ENCODE measurements at places on chromosomes 7 and 10.

GRCh38 chr7:139034855-139035585 lies 822 bp downstream of the ZC3HAV1L start:
- no peak overlapping the region for H3K27ac ChIP-seq
- DNase-seq: no peak
- H3K4me1 ChIP-seq: peaks cover 15% of the 10 kb centered on the region
- H3K4me3 ChIP-seq: peak overlapping the region; percentile 78

DNA sequence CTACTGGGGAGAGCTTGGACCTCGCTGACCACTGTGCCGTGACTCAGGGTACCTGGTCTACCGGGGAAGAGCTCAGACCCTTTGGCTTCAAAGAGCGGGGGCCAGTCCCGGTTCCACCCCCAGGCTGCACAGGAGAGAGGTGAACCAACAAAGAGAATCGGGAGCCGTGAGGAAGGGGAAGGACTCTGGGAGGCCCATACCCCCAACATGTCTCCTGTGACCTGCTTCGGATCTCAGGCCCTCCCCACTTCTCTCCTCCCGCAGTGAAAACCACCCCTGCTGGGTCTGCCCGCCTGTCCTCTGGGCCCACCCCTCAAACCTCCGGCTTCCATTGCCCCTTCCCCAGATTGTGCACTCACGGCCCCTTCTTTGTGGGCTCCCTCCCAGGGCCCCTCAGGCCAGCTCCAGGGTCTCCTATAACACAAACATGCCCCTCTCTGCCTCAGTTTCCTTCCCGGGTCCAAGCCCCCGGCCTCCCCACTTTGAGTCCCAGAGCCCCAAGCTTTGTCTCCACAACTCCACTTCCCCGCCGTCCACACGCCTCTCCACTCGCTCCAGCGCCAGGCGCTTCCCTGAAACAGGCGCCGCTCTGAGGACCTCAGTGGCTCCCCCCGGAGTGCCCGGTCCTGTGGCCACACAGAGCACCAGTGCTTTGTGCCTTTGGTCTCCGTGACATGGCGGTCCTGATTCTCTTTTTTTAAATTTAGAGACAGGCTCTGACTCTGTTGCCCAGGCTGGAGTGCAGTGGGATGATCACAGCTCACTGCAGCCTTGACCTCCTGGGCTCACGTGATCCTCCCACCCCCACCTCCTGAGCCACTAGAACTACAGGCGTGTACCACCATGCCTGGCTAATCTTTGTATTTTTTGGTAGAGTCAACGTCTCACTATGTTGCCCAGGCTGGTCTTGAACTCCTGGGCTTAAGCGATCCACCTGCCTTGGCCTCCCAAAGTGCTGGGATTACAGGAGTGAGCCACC lies 7.5 kb upstream of the INTS1 start:
- H3K27me3 ChIP-seq: peaks cover 18% of the 10 kb centered on the region
- no peak for DNase-seq
- no peak overlapping the region for H3K4me3 ChIP-seq
- peaks cover 9% of the 10 kb centered on the region for H3K4me1 ChIP-seq
- no peaks in the 10 kb centered on the region for H3K36me3 ChIP-seq

DNA sequence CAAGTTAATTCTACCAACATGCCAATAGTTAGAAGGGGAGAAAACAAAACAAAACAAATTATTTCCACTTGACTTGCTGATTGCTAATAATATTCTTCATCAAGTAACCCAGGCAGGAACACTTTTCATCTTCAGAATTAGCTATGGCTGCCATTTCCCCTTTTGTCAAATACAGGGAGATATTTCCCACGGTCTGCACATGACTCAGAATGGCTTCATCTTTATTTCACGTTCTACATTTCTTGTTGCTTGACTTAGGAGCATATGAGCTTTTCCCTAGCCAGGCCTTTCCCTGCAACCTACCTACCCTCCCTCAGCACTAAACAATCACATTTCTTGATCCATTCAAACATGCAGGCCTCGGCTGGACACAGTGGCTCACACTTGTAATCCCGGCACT lies 6.5 kb downstream of the CPVL start:
- H3K27me3 ChIP-seq: peaks cover 51% of the 10 kb centered on the region
- H3K27ac ChIP-seq: no peak overlapping the region
- no peaks in the 10 kb centered on the region for H3K4me1 ChIP-seq
- H3K36me3 ChIP-seq: no peaks in the 10 kb centered on the region

GRCh38 chr10:16975188-16975587 lies 154.4 kb downstream of the CUBN start:
- H3K27me3 ChIP-seq: no peaks in the 10 kb centered on the region
- no peak for DNase-seq
- peaks cover 3% of the 10 kb centered on the region for H3K36me3 ChIP-seq
- no peak overlapping the region for H3K27ac ChIP-seq
- no peak overlapping the region for H3K4me3 ChIP-seq

All from effector memory CD8-positive, alpha-beta T cell (primary cell).